Cortex of kidney (tissue), 1 donor: ENCODE measurements at places on chromosomes 4 and X.

DNA sequence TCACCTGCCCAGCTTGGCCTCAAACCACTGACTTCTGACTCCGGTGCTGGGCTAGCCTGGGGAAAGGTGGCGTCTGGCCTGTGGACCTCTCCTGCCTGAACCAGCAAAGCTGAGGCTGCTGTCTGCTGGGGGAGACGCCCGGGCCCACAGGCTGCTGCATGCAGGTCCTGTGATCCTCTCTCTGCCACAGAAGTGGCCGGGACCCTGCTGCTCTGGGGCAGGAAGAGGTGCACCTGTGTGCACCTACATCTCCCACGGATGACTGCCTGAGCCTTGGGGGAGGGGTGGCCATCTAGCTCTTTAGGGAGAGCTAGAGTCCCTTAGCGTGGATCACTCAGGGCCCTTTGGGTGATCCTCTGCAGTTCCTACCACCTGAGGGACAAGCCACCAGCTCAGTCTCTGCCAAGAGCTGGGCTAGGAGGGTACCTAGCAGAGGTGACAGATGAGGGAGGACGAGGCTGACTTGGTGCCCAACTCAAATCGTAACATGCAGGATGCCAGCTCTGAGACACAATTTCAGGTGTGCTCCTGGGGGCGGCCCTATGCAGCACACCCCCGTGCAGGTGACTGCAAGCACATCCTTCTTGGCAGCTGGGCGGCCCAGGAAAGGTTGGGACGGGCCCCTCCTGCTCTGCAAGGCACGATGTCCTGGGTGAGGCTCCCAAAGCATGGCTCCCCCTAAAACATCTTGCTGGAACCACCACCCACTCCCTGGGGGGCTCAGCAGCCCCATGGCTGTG lies 22.5 kb downstream of the LETM1 start:
- DNase-seq = no peak

- DNase-seq = no peak
Observed at GRCh38 chr4:78687818-78688217, 88.3 kb upstream of the BMP2K start.

GRCh38 chr4:171221181-171221580 lies 592.0 kb upstream of the GALNTL6 start:
- no peak for DNase-seq

GRCh38 chrX:15464704-15465103 lies 28.4 kb downstream of the PIR start:
- DNase-seq = no peak

DNA sequence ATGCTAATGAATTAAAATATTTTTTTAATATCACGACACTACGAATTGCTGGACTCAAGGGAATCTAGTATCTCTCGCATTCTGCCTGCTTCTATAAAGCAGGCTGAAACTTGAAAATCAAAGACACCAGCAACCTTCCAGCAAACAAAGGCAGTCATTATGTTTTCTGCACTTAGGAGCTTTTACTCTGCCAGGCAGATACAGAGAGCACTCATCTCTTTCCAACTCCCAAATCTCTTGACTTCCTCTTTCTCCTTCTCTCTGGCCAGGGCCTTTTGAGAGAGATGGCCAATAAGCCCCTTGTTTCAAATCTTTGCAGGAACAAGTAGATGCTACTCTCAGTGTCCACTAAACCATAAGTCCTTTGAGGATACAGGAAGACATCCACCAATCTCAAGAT lies 95.2 kb upstream of the KLF3 start:
- no peak for DNase-seq

DNA sequence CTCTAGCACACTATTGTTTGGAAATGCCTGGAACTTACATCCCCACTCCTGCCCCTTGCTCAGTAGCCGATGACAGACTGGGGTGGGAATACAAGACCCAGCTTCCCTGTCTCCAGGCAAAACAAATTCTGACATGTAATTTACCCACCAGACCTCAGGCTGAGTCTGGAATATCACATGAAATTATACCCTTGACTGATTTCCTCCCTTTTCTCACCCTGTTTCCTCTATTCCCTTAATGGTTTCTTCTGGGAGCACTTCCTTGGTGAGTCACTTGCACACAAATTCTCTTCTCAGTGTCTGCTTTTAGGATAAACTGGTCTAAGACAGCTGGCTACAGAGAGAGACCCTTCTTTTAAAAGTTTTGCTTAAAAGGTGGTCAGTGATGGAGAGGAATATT lies 65.8 kb upstream of the DIPK2B start:
- DNase-seq = no peak

DNA sequence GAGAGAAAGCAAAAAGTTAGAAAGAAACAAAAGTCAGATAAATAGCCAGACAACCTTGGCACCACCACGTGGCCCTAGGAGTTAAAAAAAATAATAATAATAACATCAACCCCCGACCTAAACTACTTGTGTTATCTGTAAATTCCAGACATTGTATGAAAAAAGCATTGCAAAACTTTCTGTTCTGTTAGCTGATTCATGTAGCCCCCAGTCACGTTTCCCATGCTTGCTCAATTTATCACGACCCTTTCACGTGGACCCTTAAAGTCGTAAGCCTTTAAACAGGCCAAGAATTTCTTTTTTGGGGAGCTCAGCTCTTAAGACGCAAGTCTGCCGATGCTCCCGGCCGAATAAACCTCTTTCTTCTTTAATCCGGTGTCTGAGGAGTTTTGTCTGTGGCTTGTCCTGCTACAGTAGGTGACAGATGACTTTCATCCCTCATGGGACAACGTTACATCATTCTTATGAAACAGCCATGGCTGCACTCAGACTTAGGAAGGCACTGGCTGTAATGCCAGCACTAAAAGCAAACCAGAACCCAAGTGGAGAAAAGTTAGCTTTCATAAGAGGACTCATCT lies 520 bp downstream of the ACOX3 start:
- DNase-seq = no peak

GRCh38 chrX:96551322-96551872 lies 133.2 kb upstream of the DIAPH2 start:
- no peak for DNase-seq

- no peak for DNase-seq
Observed at GRCh38 chr4:4730249-4730648, 129.2 kb upstream of the MSX1 start.

DNA sequence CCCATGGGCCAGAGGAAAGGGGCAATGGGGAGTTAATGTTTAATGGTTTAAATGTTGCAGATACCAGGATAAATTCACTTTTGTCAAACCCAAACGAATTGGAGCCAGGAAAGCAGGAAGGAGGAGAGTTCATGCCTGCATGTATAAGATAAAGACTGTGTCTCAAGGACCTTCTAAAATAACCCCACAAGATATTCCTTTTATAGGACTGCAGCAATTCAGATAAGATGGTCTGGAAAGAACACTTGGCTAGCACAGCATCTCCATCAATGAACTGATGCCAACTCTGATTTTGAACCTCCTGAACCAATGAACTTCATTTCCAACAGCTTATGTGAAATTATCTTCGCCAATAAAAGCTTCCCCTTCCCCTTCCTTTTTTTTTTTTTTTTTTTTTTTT lies 31.3 kb upstream of the LONRF3 start:
- no peak for DNase-seq

- no peak for DNase-seq
Observed at GRCh38 chr4:140316799-140317198, 56.6 kb upstream of the SCOC start.

- no peak for DNase-seq
Observed at GRCh38 chr4:163493643-163494359, 689 bp upstream of the TMA16 start.

DNA sequence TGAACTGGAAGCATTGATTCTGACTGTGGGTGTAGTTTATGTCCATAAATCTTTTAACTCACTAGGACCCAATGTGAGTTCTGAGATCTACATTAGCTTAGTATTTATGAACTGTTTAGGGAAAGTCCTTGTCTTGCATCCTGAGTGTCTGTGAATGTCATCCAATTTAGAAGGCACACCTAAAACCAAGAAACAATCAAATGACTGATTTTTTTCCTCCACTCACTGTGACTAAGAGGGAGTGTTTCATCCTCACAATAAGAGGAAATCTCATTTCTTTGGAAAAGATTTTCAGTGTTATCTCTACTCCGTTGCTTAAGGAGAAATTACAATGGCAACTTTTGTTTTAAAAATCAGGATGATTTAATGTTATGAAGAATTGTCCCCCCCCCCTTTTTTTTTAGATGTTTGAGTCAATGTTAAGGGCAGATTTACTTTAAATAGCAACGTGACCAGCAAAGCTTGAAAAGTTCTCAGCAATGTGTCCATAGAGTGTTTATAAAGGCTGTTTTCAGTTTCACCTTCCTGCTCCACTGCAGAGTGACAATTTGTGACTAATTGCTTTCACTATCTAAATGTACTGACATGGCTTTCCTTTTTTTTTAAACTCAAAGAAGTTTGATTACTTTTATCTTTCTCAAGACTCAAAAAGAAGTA lies 173.0 kb downstream of the SPCS3 start:
- DNase-seq = no peak

GRCh38 chrX:123830309-123830708 lies 29.5 kb upstream of the XIAP start:
- DNase-seq = no peak

DNA sequence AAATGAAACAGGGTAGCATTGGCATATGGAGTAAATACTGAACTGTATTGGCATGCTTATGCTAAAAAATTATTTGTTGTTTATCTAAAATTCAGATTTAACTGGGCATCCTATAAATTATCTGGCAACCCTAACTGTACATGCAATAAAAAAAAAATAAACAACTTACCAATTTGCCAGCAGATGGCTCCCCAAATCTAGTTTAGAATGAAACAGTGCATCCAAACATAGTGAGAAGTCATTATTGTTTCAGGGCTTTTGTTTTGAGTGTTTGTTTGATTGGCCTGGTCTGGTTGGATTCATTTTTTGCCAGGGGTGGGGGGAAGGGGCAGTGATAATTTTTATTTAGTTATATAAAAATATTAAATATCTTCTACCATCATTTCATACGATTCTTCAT lies 12.8 kb upstream of the NSUN7 start:
- no peak for DNase-seq

DNA sequence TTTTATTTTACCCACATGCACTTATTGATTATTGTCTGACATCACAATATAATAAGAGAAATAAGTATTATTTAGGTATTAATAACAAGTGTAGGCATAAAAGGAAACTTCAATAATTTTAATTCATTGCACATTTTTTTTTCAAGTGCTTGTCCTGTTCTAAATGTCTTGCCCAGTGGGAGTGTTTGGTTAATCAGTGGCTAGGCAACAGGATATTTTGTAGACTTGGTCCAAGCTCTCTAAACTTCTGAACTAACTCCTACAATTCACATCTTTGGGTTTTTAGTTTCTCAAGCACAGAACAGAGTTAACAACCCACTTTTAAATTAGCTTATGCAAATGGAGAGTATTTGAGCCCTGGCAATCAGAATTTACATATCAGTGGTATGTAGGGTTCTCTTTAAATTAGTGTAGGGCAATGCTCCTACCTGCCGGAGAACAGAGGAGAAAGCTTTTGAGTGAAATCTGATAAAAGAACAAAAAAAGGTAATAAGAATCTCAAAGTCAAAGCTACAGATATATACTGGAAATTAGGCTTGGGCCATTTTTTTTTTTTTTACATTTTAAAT lies 353.5 kb downstream of the ADGRL3 start:
- DNase-seq = no peak

DNA sequence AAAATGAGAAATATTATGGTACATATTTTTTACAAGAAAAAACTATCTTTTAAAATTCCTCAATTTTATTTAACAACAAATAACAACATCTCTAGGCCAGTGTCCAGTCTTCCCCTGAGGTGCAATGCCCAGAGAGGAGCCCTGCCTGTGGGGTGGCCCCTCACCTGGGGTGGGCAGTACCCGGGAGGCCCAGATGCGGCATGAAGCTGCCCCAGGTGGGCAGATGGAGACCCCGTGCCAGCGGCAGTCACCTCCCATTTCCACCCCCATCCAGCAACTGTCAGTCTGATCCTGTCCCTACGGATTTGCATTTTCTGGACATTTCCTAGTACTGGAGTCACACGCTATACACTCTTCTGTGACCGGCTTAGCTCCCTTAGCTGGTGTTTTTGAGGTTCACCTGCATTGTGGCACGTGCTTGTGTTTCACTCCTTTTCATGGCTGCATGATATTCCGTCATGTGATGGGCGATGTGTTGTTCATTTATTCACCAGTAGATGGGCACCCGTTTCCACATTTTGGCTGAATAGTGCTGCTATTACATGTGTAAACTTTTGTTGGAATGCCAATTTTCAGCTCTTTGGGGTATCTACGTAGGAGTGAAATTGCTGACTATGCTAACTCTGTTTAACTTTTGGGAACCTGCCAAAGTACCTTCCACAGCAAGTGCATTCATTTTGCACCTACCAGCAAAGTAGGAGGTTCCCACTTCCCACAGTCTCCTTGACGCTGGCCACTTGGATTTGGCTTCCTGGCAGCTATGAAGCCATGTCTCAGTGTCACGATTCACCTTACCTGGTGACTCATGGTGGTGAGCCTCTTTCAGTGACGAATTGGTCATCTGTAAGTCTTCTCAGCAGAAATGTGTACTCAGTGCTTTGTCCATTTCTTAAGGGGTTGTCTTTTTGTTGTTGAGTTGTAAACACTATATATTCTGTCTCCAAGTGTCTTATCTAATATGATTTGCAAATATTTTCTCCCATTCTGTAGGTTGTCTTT lies 11.7 kb upstream of the MAEA start:
- no peak for DNase-seq

DNA sequence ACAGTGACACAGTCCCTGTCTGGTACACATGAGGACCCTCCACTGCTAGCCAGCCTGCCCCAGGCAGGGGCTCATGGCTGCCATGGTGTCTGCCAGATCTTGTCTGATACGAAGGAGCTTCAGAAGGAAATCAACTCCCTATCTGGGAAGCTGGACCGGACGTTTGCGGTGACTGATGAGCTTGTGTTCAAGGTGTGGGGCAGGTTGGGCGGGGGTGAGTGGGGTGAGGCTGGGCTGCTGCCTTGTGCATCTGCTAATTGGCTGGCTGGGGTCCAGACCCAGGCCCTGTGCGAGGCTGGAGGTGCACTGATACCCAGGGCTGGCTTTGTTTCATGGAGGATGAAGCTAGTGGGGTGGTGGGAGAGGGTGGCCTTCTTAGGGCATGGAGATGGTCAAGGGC lies 13.8 kb downstream of the CCDC22 start:
- DNase-seq = no peak

- DNase-seq = no peak
Observed at GRCh38 chr4:44319129-44319528, 129.5 kb downstream of the KCTD8 start.

GRCh38 chr4:140866492-140867005 lies 110.4 kb upstream of the TBC1D9 start:
- no peak for DNase-seq

DNA sequence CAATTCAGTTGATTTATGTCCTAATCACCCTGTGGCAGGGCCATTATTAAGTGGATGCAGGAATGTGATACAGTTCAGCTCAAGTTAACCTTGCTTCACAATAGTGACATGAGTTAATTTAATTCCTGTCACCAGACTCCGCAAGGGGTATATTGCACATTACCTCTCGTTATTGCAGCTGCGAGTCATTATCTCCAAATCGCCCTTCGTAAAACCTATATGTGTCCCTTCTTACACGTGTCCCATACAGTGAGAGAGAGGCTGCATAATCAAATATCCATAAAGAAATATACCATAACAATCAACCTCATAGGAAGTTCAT lies 369.9 kb upstream of the ANXA10 start:
- no peak for DNase-seq

- no peak for DNase-seq
Observed at GRCh38 chr4:24671849-24672248, 87.5 kb upstream of the DHX15 start.
